Tongue (tissue), 3 donors: ENCODE measurements at places on chromosomes 6 and 20.

DNA sequence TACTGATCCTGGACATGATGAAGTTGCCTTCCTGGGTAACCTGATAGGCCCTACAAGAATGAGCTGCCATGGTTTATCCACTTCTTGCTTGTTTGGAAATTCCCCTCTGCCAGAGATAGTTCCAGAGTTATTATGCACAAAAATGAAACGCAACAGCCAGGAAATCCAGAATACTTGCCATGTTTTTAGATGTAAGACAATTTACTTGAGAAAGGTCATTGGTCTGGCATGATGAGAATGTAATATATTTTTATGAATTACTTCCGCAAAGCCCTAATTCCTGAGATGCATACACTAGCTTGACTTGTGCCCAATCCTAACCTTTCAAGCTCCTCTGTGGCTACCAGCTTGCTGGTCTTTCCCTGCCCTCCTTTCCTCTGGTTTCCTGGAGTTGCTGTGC, 27.9 kb upstream of the NT5E start:
- DNase-seq, result no peak

- no peak for DNase-seq
Observed at GRCh38 chr6:16555550-16555949, 205.7 kb downstream of the ATXN1 start.

- no peak for DNase-seq
Observed at GRCh38 chr20:60036746-60037499, 78.7 kb downstream of the CDH26 start.

DNA sequence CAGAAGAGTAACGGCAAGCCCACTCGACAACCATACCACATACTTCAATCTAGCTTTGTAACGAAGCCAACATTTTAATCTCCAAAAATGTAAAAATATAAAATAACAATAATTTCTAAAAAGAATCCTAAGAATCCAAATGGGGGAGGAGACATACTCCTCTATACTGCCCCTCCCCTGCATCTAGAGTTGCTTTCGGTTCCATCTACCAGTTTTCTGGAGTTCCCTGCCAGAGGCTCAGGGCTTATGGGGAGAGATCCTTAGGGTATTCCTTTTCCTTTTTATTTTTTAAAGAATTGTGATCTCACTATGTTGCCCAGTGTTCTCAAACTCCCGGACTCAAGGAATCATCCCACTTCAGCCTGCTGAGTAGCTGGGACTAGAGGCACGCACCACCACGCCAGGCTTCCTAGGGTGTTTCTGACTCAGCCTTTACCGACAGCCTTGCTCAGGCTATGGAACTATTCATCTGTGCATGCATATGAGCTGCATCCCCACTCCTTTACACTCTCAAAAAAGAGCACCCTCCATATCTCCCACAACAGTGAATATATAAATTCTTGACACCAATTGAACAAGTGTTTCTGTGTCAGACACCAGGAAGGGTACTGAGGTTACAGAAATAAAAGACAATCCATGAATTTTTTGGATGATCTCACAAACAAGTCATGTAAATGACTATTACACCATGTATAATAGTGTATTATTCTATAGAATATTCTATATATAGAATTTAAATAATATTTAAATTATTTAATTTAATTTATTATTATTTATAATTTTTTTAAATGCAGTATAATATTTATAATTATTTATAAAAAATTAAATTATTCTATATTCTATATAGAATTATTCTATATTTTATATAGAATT, 40.7 kb upstream of the UBR2 start:
- no peak for DNase-seq

- DNase-seq, result peak; percentile 67
Observed at GRCh38 chr6:26607434-26608230, 10.9 kb downstream of the ABT1 start.

- DNase-seq, result peak; percentile 36
Observed at GRCh38 chr20:57893366-57893999, 183.7 kb upstream of the PMEPA1 start.

GRCh38 chr6:166541876-166542579, 44.5 kb downstream of the RAMACL start:
- no peak for DNase-seq

GRCh38 chr20:61555566-61555965, 303.5 kb downstream of the CDH4 start:
- no peak for DNase-seq

- DNase-seq, result no peak
Observed at GRCh38 chr6:114195631-114196403, 147.0 kb downstream of the HS3ST5 start.

DNA sequence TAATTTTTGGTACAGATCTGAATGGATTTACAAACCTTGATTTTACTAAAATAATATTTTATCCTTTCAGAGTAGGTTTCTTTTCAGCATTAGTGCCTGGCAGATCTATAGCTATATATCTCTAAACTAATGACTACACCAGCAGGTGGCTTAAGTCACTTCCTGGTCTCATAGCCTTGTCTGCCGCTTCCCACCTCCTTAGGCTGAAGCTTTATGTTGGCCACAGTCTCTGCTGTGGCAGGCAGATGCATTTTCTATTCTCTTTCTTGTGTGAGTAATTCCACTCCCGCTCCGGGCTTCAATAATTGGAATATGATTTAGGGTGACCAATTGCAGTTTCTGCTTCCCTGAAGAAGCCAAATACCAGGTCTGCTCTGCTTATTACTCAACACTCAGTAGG, 226.8 kb upstream of the HS3ST5 start:
- DNase-seq, result peak; percentile 15
